ENCODE measurements at places on chromosomes 2 and 18. TPM values are rescaled to one million over a fixed set of nuclear protein-coding genes. Genes with fewer than 3 reads are reported as not detected.

DNA sequence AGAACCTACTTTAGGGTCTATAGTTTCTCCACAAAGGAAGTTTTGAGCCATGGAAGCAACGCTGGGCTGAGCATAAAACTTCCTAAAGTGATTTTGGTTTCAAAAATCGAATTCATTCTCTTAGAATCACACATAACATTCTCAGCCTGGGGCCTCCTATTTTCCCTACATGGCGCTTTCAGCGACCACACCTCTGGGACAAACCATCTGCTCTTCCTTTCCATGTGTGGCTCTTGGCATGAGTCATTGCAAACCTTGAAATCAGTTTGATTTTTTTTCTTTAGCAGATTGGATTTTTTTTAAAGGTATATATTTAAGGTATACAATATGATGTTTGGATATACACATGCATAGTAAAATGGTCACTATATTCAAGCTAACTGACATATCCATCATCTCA, 72.5 kb upstream of the APCDD1 start:
- no peaks in the 10 kb centered on the region for H3K36me3 ChIP-seq
- no peak overlapping the region for H3K4me3 ChIP-seq
- H3K27me3 ChIP-seq = no peaks in the 10 kb centered on the region
- peaks cover 6% of the 10 kb centered on the region for H3K4me1 ChIP-seq
- H3K27ac ChIP-seq = no peak overlapping the region

DNA sequence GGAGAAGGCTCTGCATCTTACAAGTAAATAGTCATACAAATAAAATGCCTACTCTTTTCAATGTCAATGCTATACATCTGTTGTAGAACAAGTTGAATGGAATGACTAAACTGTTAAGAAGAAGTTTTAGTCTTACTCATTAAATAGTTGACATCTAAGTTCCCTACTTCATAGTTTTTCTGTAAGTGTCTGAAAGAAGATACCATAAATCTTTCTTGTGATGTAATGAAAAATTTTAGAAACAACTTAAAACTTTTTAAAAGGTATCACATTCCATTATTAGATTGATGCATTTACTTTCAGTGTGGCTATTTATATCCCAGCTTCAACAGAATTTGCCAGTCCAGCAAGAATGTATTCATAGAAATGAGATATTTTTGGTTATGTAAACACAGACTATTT, 185.2 kb upstream of the EPC2 start:
- no peak overlapping the region for H3K27ac ChIP-seq
- H3K27me3 ChIP-seq = no peaks in the 10 kb centered on the region
- H3K4me3 ChIP-seq = no peak overlapping the region
- peaks cover 12% of the 10 kb centered on the region for H3K4me1 ChIP-seq

DNA sequence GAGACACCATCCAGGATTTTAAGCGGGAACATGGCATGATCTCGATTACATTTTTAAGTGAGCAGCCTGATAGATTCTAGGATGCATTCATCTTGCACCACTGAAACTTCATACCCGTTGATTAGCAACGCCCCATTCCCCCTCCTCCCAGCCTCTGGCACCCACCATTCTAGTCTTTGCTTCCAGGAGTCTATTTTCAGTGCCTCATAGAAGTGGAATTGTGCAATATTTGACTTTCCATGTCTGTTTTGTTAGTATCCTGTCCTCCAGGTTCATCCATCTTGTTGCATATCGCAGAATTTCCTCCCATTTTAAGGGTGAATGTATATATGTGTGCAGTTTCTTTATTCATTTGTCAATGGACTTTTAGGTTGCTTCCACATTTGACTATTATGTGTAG, 20.9 kb upstream of the SLC66A3 start:
- peaks cover 28% of the 10 kb centered on the region for H3K27me3 ChIP-seq
- no peak overlapping the region for H3K4me3 ChIP-seq
- H3K27ac ChIP-seq = no peak overlapping the region
- peaks cover 27% of the 10 kb centered on the region for H3K4me1 ChIP-seq
- DNase-seq = no peak

The ERICH2 gene
- total RNA-seq = 0.82 TPM

- no peak for DNase-seq
- no peaks in the 10 kb centered on the region for H3K36me3 ChIP-seq
These were observed 3.0 kb upstream of the ASB1 start for GRCh38 chr2:238423561-238424312.

The FAM124B gene
- 1.1 TPM for total RNA-seq

The CFC1 gene
- total RNA-seq = not detected

GRCh38 chr2:208064220-208064961, 39.1 kb upstream of the PLEKHM3 start:
- peaks cover 6% of the 10 kb centered on the region for H3K27me3 ChIP-seq
- H3K27ac ChIP-seq = no peak overlapping the region
- DNase-seq = no peak
- no peaks in the 10 kb centered on the region for H3K36me3 ChIP-seq
- no peak overlapping the region for H3K4me3 ChIP-seq

- peaks cover 16% of the 10 kb centered on the region for H3K4me1 ChIP-seq
- H3K27ac ChIP-seq = peak overlapping the region; percentile 42
- H3K36me3 ChIP-seq = no peaks in the 10 kb centered on the region
- no peaks in the 10 kb centered on the region for H3K27me3 ChIP-seq
- no peak overlapping the region for H3K4me3 ChIP-seq
These were observed 96.8 kb upstream of the CDC42EP3 start for GRCh38 chr2:37767959-37768925.

DNA sequence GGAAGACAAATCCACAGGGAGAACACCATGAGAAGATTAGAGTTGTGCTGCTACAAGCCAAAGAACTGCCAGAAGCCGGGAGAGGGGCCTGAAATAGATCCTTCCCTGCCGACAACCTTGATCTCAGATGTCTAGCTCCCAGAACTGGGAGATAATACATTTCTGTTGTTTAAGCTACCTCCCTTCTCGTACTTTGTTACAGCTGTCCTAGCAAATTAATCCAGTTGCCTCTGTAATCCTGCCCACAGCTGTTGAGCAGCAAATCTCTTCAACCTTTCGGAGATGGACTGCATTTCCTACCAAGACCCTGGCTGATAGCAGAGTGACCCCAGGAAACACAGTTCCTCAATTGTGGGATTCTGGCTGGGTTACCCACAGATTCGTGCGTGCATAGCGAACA, 2.6 kb upstream of the TBC1D8 start:
- H3K36me3 ChIP-seq = no peaks in the 10 kb centered on the region
- peaks cover 56% of the 10 kb centered on the region for H3K4me1 ChIP-seq
- peak overlapping the region; percentile 95 for H3K27ac ChIP-seq
- no peak for DNase-seq
- no peak overlapping the region for H3K4me3 ChIP-seq

GRCh38 chr2:239990966-239991365, 34.2 kb downstream of the NDUFA10 start:
- no peaks in the 10 kb centered on the region for H3K4me1 ChIP-seq
- H3K36me3 ChIP-seq = peaks cover 72% of the 10 kb centered on the region
- no peak overlapping the region for H3K4me3 ChIP-seq
- H3K27me3 ChIP-seq = no peaks in the 10 kb centered on the region

The CPS1 gene
- total RNA-seq = 4.9 TPM

The POMC gene
- total RNA-seq = 7.5 TPM

- DNase-seq = peak; percentile 81
- no peaks in the 10 kb centered on the region for H3K27me3 ChIP-seq
- no peaks in the 10 kb centered on the region for H3K36me3 ChIP-seq
- no peak overlapping the region for H3K4me3 ChIP-seq
- H3K4me1 ChIP-seq = peaks cover 7% of the 10 kb centered on the region
- peak overlapping the region; percentile 59 for H3K27ac ChIP-seq
These were observed 5.5 kb downstream of the CCDC102B start for GRCh38 chr18:68803356-68803755.

The GDF7 gene
- total RNA-seq = 0.58 TPM

DNA sequence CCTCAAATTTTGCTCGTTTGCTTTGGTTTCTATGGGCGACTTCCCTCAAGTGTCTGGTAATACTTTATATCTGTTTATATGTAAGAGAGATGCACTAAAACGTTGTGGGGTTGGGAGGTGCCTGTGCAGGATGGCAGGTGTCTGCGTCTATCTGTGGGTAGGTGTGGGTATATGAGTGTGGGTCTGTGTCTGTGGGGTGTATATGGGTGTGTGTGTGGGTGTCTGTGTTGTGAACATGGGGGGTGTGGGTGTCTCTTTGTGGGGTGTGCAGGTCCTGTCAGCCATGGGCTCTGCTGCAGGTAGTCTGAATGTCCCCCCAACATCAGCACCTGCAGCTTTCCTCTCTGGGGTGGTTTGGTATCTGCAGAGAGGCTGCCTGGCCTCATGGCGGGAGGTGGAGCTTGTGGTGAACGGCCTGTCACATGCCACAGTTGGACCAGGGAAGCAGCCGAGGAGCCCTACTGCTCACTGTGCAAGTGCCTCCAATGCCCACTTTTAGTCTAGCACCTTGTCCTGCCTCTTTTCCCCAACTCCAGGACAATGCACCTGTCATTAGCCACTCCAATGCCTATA, 90.3 kb downstream of the LPIN1 start:
- H3K27me3 ChIP-seq = peaks cover 6% of the 10 kb centered on the region
- no peaks in the 10 kb centered on the region for H3K4me1 ChIP-seq
- no peaks in the 10 kb centered on the region for H3K36me3 ChIP-seq

Data from left ventricle myocardium inferior (tissue), 1 donor.